ENCODE measurements at places on chromosomes 2 and 18.

DNA sequence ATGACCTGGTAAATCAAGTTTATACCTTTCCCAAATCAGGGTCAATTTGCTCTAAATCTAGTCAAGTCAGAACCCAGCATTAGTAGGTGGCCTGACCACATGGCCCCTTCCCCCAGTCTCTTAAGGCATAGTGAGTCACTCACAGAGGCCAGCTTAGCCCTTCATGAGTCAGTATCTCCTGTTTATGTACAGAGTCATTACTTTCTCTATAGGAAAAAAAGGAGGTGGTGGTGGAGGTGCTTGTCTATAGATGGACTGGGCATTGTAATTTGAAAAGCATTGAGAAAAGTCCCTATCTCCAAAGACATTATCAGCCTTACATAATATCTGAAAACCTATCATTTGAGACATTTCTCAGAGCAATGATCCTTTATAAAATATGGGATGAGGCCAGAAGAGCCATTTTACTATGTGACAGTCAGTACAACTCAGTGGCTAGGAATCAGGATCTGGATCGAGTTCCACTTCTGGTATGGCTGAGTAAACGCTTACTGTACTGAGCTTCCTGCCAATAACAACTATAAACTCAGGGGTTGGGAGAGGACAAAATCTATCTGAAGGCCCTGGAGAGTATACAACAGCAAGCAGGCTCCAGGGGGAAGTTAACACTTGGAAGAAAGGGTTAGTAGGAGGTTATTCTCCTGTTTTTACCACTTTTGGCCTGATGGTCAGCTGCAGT is 22.5 kb upstream of the SIGLEC15 start:
- H3K4me1 ChIP-seq = peaks cover 52% of the 10 kb centered on the region
- H3K4me3 ChIP-seq = no peak overlapping the region
- peak overlapping the region; percentile 97 for H3K27ac ChIP-seq
- H3K36me3 ChIP-seq = no peaks in the 10 kb centered on the region

DNA sequence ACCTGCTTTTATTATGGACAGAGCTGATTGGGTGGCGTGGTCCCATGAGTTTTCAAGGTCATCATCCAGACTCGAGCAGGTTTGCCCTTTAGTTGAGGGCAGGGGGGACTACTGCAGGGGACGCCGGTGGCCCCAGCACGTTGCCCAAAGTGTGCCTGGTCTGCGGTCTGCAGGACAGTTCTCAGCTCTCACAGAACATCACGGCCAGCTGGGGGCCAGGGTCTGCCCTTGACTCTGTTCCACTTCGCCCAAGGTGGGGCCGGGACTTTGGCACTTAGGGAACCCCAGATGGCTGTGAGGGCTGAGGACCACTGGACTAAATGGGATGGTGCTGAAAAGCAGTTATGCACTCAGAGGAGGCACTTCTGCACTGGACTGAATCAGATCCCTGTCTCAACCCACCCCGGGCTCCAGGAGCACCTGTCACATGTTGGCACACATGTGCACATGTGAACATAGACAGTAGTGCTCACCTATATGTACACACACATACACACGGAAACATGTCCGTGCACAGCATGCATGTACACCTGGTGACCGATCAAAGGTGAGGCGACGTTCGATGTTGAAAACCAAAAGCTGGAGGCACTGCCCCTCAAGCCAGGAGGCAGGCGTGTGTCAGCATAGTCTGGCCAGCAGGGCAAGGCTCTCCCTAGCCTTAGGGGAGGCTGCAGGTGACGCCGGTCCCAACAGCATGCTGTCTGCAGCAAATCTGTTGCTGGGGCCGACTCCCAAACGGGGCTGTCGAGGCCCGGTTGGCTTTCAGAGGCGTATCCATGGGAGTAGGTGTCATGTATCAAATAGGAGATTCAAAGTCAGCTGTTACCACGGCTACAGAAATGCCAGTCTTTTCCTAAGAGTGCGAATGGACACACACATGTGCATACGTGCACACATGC is 10.2 kb downstream of the ANO7 start:
- no peak overlapping the region for H3K4me3 ChIP-seq
- no peak for DNase-seq
- H3K27me3 ChIP-seq = peaks cover 14% of the 10 kb centered on the region

DNA sequence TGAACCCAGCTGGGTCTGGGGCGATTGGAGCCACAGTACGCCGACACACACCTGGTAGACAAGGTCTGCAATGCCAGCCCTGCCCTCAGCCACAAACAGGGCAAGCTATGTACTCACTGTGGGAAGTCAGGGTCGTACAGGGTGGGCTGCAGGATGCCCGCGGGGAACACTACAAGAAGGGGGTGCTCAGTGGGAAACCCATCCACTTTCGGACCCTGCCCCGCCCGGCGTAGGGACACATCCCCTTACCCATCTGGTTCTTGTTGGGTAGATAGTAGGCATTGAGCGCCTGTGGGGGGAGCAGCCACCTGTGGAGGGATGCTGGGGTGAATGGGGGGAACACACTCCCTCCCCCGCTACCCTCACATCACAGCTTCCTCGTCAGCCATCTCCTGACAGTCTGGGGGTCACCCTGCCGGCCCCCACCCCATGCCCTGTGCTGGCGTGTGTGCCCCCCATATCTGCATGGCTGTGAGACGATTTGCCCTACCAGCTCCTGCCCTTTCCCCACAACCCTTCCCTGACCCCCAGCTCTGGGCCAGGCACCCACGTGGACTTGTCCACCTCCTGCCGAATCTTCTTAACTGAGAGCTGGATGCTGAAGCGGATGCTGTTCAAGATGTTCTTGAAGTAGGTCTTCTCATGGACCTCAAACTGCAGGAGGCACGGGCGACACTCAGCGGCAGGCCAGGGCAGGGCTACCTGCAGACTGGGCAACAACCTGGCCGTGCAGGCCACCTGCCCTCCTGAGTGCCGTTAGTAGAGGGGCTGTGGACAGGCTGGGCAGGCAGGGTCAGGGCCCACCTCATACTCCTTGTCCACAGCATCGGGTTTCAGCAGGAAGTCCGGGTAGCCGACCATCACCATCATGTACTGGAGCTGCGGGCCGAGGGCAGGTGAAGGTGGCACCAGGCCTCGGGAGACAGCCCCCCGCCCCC is 5.1 kb downstream of the ECEL1 start:
- H3K27ac ChIP-seq = no peak overlapping the region
- no peak for DNase-seq
- H3K36me3 ChIP-seq = no peaks in the 10 kb centered on the region
- peaks cover 36% of the 10 kb centered on the region for H3K27me3 ChIP-seq
- no peaks in the 10 kb centered on the region for H3K4me1 ChIP-seq
- H3K4me3 ChIP-seq = no peak overlapping the region

GRCh38 chr2:236538242-236538641 is 31.4 kb upstream of the ACKR3 start:
- H3K27ac ChIP-seq = no peak overlapping the region
- no peak for DNase-seq
- H3K4me3 ChIP-seq = no peak overlapping the region
- no peaks in the 10 kb centered on the region for H3K27me3 ChIP-seq
- no peaks in the 10 kb centered on the region for H3K36me3 ChIP-seq

- H3K4me1 ChIP-seq = peaks cover 19% of the 10 kb centered on the region
- no peaks in the 10 kb centered on the region for H3K27me3 ChIP-seq
- no peaks in the 10 kb centered on the region for H3K36me3 ChIP-seq
- H3K27ac ChIP-seq = no peak overlapping the region
- DNase-seq = no peak
Measured at GRCh38 chr2:98445683-98446581, 1.3 kb downstream of the INPP4A start.

- DNase-seq = no peak
- H3K27ac ChIP-seq = no peak overlapping the region
- no peak overlapping the region for H3K4me3 ChIP-seq
- no peaks in the 10 kb centered on the region for H3K27me3 ChIP-seq
Measured at GRCh38 chr2:138272524-138273195, 228.9 kb upstream of the SPOPL start.

- H3K27ac ChIP-seq = no peak overlapping the region
- peaks cover 2% of the 10 kb centered on the region for H3K36me3 ChIP-seq
- H3K27me3 ChIP-seq = no peaks in the 10 kb centered on the region
- H3K4me1 ChIP-seq = no peaks in the 10 kb centered on the region
- H3K4me3 ChIP-seq = no peak overlapping the region
Measured at GRCh38 chr2:206011795-206012194, 74.2 kb downstream of the INO80D start.

- no peak for DNase-seq
- H3K27ac ChIP-seq = no peak overlapping the region
- H3K4me1 ChIP-seq = no peaks in the 10 kb centered on the region
- no peak overlapping the region for H3K4me3 ChIP-seq
- no peaks in the 10 kb centered on the region for H3K27me3 ChIP-seq
Measured at GRCh38 chr2:3309496-3310355, 67.9 kb downstream of the EIPR1 start.

DNA sequence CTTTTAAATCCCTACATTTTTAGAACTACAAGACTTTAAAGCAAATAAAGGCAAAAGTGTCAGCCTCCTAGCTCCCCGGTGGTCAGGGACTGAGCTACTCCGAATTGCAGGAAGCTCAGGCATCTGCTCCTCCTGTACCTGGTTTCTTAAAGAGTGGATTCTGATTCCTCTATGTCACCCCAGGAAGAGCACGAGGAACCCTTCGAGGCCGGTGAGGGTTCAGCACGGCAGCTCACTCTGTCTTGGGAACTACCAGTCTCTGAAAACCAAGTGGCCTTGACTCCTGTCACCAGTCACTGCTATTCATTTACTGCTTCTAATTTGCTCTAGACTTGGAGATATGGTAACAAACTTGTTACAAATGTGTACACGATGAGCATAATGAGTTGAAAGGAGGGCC is 2.3 kb downstream of the PER2 start:
- no peak for DNase-seq
- no peaks in the 10 kb centered on the region for H3K27me3 ChIP-seq
- peak overlapping the region; percentile 98 for H3K27ac ChIP-seq
- peaks cover 5% of the 10 kb centered on the region for H3K36me3 ChIP-seq

- H3K36me3 ChIP-seq = no peaks in the 10 kb centered on the region
- no peak overlapping the region for H3K4me3 ChIP-seq
- no peaks in the 10 kb centered on the region for H3K27me3 ChIP-seq
- peak; percentile 13 for DNase-seq
- H3K27ac ChIP-seq = no peak overlapping the region
Measured at GRCh38 chr2:180359522-180360282, 352.6 kb upstream of the CWC22 start.

Data from keratinocyte (primary cell).